Right lung (tissue), 10 donors: ENCODE measurements at places on chromosomes 7 and 10. TPM values are rescaled to one million over a fixed set of nuclear protein-coding genes. Genes with fewer than 3 reads are reported as not detected.

GRCh38 chr10:113165673-113166072 lies 215.6 kb downstream of the TCF7L2 start:
- DNase-seq, result no peak

DNA sequence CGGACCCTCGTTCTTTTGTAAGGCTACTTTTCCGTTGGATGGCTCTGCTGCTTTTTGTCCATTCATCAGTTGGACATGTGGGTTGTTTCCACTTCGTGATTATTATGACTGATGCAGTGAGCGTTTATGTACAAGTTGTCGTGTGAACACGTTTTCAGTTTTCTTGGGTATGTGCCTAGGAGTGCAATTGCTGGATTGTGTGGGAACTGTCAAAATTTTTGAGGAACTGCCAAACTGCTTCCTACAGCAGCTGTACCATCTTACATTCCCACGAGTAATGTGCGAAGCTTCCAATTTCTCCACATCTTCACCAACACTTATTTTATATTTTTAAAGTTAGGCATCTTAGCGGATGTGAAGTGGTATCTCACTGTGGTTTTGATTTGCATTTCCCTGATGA lies 10.4 kb downstream of the FKBP6 start:
- DNase-seq, result peak; percentile 34

- no peak for DNase-seq
Measured at GRCh38 chr10:5679606-5680005, 5.0 kb upstream of the TASOR2 start.

DNA sequence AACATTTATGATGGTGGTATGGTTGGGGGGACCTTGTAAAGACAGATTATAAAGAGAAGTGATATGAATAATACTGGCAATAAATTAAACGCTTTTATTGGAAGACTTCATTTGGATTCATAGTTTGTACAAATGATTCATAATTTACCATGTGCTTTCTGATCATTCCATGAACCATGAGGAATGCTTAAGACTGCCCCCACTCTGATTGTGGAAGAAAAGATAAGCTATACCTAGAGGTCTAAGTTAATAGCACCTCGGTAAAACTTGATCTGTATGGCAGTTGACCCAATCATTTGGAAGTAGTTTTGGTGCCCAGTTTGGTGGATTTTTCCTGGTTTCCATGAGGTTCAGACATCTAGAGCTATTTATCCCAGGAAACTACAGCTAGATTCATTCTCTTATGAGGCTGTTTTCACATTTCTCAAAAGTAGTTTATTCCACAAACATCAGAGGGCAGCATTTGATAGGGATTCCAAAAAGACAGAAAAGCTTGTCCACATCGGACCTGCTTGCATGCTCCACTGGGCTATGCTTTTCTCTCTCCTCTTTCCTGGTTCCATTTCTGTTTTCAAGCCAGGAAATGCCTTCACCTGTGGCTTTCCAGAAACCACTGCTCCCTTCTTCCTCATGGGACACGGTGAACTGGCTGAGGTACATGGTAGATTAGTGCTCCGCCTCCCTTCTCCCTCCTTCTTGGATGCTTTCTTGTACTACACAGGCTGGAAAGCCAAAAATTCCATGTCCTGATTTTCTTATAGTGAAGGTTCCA lies 29.2 kb downstream of the TFAM start:
- peak; percentile 53 for DNase-seq

DNA sequence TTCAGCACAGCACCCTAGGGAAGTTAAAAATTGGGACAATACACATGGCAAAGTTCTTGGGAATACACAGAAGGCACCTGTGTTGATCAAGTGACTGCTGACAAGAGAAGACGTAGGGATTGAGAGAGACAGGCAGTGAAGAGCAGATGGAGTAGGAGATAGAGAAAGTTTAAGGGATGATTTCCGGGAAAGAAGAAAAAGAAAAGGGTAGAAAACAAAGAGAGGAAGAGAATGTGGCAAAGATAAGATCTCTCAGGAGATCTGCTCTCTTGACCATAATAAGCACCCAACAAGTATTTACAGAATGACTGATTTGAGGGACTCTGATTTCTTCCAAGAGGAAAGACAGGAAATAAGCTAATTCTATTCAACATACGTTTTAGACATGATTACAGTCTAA lies 15.1 kb upstream of the RALA start:
- DNase-seq, result no peak

- DNase-seq, result no peak
Measured at GRCh38 chr10:49711481-49711880, 32.0 kb downstream of the C10orf53 start.

DNA sequence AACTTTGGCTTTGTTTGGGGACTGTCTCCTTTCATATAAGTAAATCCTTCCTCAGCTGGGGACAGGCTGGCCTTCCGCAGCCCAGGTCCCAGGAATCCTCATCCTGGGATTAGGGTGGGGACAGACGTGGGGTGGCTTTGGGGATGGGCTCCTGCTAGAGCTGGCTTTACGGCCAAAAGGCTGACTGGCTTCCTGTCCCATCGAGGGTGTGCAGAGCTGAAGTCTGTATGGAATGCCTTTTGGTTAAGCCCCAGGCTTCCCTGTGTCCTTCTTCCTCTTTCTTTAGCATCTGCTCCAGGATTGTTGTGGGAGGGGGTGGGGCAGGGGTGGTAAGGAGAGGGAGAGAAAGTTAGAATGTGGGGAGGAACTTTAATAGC lies 59.4 kb upstream of the AQP1 start:
- DNase-seq, result no peak

GRCh38 chr10:43141421-43141820 lies 3.2 kb downstream of the CSGALNACT2 start:
- DNase-seq, result no peak

DNA sequence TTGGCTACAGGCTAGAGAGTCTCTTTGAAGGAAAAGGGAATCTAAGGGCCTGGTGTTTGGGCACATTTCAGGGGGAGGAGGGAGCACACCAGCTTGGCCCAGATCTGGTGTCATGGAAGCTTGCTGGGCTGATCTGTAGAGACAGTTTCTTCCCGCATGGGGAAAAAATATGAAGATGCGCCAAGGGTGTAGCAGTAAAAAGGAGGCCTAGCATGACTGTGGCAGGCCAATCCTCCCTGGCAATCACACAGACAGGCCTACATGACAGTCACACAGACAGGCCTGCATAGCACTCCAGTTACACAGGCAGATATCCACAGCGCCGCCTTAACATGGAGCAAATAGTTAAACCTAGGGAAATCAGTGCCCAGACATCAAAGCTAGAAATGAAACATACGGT lies 123.6 kb upstream of the KIF5B start:
- DNase-seq, result no peak

- no peak for DNase-seq
Measured at GRCh38 chr7:123643495-123644441, 11.9 kb upstream of the LMOD2 start.

GRCh38 chr7:140439359-140439758 lies 35.5 kb downstream of the RAB19 start:
- DNase-seq, result no peak

- DNase-seq, result no peak
Measured at GRCh38 chr10:14624600-14624999, 150.1 kb downstream of the FAM107B start.

DNA sequence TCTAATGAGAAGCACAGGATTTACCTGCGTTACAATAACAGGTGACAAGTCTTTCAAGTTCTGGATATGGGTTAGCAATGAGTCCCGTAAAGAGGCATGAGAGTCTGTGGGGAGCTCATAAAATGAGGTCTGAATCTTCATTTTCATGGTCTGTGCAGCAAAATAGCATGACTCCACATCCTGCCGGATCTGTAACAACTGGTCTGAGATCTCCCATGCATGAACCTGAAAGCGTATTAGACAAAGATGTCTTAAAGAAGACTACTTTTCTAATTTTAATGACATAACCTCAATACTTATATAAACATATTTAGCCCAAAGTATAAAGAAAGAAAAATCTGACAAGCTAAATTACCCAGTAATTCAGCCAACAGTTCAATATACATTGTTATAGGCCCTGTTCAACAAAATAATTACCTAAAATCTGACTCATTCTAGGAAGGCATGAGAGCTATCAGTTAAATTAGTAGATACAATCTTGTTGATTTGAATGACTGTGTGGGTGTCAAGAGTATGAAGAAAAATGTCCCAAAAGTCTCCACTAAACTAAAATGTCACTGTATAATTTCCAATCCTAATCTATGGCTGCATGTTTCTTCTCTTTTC lies 36.9 kb downstream of the TNPO3 start:
- DNase-seq, result no peak

DNA sequence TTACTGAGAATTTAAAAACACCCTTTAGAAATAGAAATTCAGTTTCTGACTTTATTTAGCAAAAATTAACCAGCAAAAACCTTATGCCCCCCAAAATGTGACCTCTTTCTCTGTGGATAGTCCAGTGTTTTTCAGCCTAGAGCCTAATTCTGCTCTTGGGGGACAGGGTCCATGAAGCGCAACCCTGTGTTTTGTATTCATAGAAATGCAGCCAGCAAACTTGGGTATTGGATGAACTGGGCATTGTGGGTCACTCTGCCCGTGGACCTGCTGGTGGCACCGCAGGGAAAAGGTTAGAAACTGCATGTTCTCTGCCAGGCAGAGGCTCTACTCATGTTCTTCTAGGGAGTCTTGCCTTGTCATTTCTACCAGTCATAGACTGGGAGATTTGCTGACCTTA lies 787.4 kb upstream of the C7orf33 start:
- DNase-seq, result no peak

- DNase-seq, result no peak
Measured at GRCh38 chr7:115230882-115231571, 309.1 kb downstream of the MDFIC start.

DNA sequence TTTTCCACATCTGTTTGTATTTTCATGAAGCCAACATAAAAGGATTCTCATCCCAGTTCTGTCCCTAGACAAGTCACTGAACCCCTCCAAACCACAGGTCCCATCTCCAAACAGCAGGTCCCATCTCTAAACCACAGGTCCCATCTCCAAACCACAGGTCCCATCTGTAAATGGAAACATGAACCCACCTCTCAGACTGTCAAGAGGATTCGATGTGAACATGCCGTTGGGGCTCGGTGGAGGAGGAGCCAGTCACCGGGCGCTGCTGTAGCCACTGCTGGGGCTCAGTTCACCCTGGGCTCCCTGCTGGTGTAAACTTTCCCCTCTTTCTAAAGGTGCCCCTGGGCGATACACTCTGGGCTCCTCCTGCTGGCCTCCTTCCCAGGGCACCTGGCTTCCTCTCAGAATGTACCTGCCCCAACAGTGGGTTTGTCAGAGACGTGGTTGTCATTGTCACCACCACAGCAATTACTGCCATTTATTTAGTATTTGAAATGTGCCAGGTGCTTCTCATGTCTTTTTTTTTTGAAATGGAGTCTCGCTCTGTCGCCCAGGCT lies 13.0 kb downstream of the LHPP start:
- DNase-seq, result no peak

DNA sequence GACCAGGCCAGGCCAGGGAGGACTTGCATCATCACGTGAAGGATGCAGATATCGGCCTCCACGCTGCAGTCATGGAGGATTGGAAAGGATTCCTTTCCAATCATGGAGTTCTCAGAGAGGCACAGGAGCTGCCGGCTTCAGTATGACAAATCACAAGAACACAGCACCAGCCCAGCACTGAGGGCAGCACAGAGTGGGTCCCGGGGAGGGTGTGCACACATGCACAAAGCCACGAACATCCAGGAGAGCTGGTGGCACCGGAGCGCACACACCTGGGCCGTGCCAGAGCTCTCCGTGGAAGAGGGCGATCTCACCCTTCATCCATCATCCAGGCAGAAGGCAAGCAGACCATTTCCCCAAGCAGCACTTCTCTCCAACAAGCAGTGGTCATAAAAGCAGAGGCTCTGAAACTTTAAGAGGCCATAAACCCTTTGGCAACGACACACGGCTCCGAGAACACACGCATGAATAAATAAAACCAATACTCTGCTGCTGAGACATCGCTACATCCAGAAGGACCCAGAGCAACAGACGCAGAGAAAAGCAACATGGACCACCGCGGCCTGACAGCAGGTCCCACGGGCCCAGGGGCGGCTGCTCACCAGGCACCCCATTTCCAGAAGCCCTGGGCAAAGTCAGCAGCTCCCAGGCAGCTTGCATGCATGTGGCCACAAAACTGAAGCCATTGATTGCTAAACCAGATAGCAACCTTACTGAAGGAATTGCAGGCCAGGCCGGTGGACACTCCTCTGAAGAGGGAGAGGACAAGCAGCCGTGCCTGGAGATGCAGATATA lies 180.8 kb downstream of the USP6NL start:
- no peak for DNase-seq

GRCh38 chr10:37053476-37053875 lies 71.9 kb upstream of the ANKRD30A start:
- DNase-seq, result no peak

- DNase-seq, result no peak
Measured at GRCh38 chr7:988963-989529, 6.1 kb downstream of the CYP2W1 start.

The ARHGEF35 gene
- polyA plus RNA-seq, result 16.0 TPM

The ATAD1 gene
- 57.6 TPM for polyA plus RNA-seq

The TMEM196 gene
- polyA plus RNA-seq, result 0.10 TPM

The ANKRD2 gene
- polyA plus RNA-seq, result 0.28 TPM

The ADRA2A gene
- 0.91 TPM for polyA plus RNA-seq

The MRLN gene
- 7.5 TPM for polyA plus RNA-seq

The TRIM74 gene
- polyA plus RNA-seq, result 2.6 TPM

The WIPF3 gene
- 0.90 TPM for polyA plus RNA-seq
